ENCODE measurements at places on chromosomes 5 and 9.

DNA sequence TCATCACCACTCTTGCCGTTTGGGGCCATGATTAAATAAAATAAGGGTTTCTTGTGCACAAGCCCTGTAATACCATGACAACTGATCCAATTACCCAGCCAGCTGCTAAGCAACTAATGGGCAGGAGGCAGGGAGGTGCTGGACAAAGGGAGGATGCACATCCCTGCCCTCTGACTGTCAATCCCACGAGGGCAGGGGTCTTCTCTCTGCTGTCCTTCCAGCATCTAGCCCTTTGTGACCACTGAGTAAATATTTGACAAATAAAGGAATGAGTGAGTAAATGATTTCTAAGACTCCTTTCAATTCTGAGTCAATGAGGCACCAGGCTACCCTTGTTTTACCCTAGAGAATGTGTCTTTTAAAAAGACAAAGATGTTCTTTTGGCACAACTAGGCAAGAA is 247.1 kb downstream of the SYK start:
- DNase-seq, result no peak

DNA sequence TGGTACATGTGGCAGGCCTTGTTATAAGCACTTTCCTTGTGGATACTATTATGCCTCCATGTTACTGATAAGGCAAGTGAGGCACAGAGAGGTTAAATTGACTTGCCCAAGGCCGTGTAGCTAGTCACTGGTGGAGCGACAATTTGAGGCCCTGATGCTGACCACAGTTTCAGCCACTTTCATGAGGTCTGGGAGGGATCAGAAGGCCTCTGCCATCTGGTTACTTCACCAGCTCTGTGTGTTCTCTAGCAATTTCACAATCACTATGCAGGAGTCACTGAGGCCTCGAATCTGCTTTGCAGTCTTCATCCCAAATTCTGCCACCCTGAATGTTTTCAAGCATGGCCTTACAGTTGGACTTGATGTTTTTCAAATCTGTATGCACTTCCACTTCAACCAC is 9.1 kb downstream of the LRRC70 start:
- no peak for DNase-seq

GRCh38 chr5:66351813-66352212 is 207.7 kb downstream of the SREK1 start:
- no peak for DNase-seq

DNA sequence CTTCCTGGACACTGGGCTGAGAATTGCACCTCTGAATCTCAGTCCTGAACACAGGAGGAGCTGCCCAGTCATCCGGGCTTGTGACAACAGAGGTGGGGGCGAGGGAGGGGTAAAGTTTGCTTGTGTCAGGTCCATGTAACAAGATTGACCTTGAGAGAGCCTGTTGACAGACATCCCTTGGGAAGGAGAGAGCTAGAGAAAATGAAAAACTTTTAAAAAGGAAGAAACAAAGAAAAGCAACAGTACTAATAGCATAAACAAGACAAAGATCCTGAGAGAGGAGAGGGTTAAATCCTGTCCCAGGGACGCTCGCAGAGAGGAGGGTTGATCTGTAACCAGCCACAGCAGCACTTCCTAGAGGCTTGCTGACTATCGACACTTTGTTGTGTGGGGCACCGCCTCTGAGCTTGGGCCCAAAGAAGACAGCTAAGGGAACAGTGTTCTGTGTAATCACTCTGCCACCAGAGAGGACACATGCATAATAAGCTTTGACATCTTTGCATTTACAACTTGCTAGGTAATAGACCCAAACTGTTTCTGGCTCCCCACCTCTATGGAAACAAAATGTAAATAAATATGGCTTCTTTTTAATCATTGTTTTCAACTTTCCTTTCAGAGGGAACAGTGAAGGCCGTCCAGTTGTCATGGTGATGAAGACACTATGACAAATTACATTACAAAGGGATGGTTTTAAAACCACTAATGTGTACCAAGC is 363.7 kb downstream of the CSNK1G3 start:
- no peak for DNase-seq

DNA sequence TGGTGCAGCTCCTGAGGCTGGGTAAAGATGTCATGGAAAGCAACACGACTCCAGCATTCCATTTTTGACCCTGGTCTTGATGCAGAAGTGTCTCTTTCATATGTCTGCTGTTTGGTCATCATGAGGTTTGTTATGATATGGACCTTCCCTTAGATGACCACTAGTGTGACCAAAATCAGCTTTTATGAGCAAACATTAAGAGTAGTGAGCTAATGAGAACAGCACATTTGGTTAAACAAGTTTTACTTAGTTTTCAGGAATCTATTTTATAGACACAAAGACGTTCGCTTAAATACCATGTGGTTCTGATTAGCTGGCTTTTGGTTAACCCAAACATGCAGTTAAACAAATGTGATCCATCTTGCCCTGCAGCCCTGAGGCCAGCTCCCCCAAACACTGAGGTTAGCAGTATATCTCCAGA is 56.7 kb upstream of the ACTBL2 start:
- no peak for DNase-seq

Data from activated CD4-positive, alpha-beta T cell treated with anti-CD3 and anti-CD28 coated beads, Interleukin-2, amount 50 U/mL, for 16 hours (primary cell).